ENCODE measurements at places on chromosomes 12 and 14.

DNA sequence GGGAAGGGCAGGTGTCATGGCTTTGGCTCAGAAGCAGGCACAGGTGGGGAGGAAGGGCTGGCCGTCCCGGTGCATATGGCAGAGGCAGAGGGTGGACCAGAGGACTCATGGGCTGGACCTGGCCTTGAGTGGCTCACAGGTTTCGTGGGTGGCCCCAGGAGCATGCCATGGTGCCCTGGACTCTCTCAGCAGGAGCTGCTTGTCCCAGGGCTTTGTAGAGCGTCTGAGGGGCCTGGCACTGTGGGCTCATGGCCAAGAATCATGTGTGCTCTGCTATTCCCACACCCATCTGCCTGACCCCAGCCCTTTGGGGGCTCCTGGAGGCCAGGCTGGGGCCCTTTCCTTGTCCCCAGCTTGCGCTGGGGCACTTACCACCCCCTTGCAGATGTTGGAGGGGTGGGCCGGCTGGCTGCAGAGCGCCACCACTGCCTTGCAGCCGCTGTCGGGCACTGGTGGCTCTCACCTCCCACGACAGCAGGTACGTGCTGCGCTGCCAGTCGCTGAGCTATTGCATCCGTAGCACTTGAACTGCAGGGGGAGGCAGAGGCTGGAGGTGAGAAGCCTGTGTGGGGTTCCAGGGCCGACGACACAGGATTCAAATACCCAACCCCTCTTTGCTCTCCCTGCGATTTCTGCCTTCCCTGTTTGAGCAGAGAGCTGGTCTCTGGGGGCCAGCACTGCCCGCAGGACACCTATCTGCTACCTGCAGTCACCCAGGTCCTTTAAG, 187.4 kb upstream of the PRMT8 start:
- DNase-seq, result no peak

GRCh38 chr12:119630223-119630780, 36.7 kb downstream of the TMEM233 start:
- DNase-seq, result no peak

GRCh38 chr12:93191956-93192355, 185.8 kb upstream of the NUDT4 start:
- DNase-seq, result no peak

GRCh38 chr12:100927826-100928225, 133.2 kb downstream of the ANO4 start:
- no peak for DNase-seq

DNA sequence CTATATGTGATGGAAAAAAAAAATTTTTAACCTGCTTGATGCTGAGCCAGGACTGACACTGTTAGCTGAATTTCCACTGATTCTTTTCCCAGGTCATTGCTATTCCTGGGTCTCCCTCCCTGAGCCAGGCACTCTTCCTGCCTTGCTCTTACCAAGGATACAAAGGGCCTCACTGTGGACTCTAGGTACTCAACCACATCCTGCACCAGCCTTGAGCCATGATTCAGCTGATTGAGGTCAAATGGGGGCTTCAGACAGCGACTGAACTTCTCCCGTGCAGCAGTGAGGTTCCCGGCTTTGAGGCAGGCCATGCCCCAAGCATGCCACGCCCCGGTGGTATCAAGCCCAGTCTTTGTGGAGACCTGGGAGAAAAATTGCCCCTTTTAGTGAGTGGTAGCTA, 54.3 kb downstream of the ZFYVE26 start:
- DNase-seq, result no peak

- DNase-seq, result peak; percentile 43
Measured at GRCh38 chr12:95553197-95553943, 2.1 kb upstream of the USP44 start.

- DNase-seq, result no peak
Measured at GRCh38 chr14:54443981-54444380, 2.8 kb upstream of the CNIH1 start.

- peak; percentile 83 for DNase-seq
Measured at GRCh38 chr12:63779498-63780481, at the start of gene RXYLT1. Gene RXYLT1 (plus strand): TSS chr12:63779909. CDS start chr12:63779961, 52 bp downstream.

- no peak for DNase-seq
Measured at GRCh38 chr12:112590281-112590680, 171.5 kb downstream of the PTPN11 start.

- DNase-seq, result peak; percentile 39
Measured at GRCh38 chr14:104135904-104136471, 2.4 kb upstream of the KIF26A start.

GRCh38 chr12:25716842-25717241, 163.8 kb upstream of the LMNTD1 start:
- DNase-seq, result no peak

- no peak for DNase-seq
Measured at GRCh38 chr12:69947897-69948296, 122.9 kb downstream of the MYRFL start.

DNA sequence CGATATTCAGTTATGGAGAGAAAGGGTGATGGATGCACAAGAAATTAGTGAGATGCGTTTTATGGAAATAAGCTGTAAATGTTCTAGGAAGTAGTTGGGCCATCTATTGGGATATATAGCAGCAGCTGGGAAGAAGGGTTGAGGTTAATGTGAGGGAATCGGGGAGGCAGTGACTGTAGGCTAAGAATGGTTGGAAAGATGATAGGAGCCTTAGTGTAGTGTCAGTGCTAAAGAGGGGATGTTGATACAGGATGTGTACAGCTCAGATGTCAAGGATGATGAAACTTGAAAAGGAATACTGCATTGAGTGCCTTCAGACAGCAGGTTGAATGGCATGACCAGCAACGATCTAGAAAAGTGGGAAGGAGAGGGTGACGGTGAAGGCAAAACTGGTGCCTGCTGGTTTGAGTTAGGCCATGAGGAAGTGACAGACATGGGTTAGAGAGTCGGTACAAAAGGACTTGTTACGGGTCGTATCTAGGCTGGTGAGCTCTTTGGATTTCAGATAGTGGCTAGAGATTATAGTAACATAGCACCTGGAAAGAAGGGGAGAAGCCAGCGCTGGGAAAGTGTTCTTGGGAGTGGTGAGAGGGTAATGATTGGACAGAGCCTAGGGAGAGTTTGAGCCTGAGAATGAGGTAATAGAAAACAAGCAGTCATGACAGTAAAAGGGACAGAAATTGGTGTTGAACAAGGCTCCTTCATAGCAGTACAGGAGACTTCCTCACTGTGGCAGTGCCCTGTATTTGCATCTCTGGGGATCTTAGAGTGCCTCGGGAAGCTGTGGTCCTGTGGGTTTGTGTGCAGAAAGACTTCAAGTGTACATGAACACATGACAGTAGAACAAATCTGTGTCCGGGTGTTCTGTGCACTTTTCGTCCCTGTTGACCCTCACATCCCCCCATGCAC, 9.6 kb downstream of the MARS1 start:
- no peak for DNase-seq

- DNase-seq, result peak; percentile 35
Measured at GRCh38 chr12:12560587-12561370, 1.9 kb downstream of the DUSP16 start.

- DNase-seq, result no peak
Measured at GRCh38 chr14:81406863-81407262, 6.7 kb upstream of the STON2 start.

- no peak for DNase-seq
Measured at GRCh38 chr12:109983432-109984142, 12.6 kb downstream of the GIT2 start.

DNA sequence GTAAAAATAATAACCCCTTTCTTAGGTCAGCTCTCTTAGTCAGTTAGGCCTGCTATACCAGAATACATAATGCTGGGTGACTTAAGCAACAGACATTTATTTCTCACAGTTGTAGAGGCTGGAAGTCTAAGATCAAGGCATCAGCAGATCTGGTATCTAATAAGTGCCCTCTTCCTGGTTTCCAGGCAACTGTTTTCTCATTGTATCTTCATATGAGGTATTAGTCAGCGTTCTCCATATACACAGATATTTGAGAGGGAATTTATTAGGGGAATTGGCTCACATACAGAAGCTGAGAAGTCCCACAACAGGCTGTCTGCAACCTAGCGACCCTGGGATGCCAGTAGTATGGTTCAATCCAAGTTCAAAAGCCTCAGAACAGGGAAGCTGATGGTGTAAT, 896.0 kb downstream of the GALC start:
- DNase-seq, result no peak

DNA sequence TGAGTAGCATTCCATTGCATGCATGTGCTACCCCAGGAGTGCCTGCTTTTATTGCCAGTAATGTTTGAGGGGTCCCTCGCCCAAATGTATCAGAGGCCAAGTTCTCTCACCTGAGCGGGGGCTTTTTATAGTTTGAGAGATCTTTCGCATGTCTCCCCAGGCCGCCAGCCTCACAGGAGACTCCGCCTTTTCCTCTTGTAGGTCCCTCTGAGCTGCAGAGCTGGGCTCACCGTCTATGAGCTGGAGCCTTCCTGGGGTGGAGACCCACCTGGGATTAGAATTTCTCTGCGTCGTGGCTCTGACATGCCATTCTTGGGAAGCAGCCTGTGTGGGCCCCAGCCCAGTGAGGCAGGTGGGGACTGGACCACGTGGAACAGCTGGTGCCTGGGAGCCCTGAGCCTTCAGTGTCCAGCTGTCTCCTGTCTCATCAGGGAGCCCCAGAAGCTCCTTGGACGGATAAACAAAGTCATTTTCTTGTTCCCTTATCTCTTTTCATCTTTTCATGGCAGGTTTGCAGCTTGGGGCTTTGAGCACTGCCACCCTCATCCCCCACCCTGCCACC, 261.7 kb upstream of the CRY1 start:
- DNase-seq, result no peak

DNA sequence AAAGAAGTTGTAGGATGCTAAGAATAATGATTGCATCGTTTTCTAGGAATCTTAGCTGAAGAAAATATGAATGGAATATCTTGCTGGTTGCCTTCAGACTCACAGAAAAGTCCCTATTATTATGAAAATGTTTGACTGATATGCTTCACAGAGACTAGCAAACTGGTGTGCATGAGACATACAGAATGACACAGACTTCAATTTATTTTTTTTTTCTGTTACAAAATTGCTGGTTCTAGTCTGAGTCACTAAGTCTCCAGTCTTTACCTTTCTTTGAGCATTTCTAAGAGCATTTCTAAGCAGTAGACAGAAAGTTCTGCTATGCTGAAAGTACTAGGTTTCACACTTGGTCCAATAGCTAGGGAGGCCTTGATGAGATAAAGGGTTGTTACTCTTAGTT, 377.6 kb upstream of the ATP2B1 start:
- DNase-seq, result no peak

GRCh38 chr12:116861320-116861719, 19.9 kb downstream of the HRK start:
- peak; percentile 41 for DNase-seq

DNA sequence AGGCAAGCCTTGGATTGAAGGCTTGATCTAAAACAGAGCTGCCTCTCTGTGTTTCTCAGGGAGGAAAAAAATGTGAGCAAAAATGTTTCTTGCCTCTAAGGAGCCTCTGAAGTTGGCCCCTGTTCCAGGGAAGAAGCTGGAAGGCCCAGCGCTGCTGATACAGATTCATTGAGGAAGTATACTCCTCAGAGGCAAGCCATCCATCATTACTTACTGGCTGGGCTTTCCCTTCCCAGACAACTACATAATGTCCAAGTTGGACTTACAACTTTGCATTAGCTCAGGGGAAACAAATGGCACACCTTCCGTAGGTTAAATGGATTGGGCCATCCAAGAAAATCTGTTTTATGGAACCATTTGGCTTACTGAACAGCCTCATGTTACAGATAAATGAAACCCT, 263.7 kb upstream of the SEL1L start:
- DNase-seq, result no peak

GRCh38 chr14:68085742-68086141, 266.2 kb downstream of the RAD51B start:
- no peak for DNase-seq

DNA sequence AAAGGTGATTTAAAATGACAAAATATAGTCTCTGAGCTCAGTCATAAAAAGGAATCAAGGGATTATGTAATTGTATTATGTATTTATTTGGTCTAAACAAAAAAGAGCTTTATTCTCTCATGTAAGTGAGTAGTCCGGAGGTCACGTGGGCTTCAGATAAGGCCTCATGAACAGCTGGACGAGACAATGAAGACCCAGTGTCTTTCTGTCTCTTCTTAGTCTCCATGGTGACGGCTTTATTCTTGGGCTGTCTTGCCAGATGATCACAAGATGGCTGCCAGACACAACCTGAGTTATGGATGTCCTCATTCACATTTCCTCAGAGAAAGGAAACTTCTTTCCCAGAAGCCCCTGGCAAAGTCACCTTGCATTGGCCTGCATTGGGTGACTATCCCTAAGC, 98.6 kb downstream of the ARF6 start:
- no peak for DNase-seq

Data from activated naive CD8-positive, alpha-beta T cell treated with anti-CD3 and anti-CD28 coated beads for 36 hours (primary cell).